NCI-H526 (cell line): ENCODE measurements at places on chromosomes 12 and 14.
A peak's percentile ranks its signal among the peaks of the same experiment; 100 is the strongest.

- peak; percentile 28 for DNase-seq
These were observed 931.4 kb downstream of the DIO2 start for GRCh38 chr14:79279645-79280597.

GRCh38 chr12:22539055-22539454, 5.3 kb downstream of the C2CD5 start:
- DNase-seq, result no peak

DNA sequence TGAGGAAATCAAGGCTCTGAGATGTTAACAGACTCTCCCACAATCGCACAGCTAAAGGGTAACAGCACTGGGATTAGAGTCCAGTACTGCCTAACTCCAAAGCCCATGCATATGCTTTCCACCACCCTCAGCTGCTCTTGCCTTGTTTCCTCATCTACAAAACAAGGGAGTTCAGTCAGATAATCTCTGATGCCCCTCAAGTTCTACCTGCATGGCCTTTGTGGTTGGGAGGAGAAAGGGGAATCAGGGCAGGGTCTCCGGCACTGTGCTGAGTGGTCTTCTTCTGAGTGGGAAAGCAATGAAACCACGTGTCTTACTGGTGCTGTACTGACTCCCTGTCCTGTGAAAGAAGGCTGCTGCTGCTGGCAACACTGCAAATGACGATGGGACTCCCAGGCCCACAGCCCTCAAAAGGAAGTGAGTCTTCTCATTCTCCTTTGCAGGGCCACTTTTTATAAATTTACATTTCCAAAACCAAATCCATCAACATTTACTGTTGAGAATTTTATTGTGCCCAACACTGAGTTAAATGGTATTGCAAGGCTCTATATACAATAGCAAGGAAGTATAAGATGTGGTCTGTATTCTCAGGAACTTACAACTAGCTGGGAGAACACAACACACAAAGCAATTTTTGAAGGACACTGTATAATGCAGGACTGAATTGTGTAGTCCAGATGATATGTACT, 19.7 kb upstream of the DUSP16 start:
- DNase-seq, result no peak

DNA sequence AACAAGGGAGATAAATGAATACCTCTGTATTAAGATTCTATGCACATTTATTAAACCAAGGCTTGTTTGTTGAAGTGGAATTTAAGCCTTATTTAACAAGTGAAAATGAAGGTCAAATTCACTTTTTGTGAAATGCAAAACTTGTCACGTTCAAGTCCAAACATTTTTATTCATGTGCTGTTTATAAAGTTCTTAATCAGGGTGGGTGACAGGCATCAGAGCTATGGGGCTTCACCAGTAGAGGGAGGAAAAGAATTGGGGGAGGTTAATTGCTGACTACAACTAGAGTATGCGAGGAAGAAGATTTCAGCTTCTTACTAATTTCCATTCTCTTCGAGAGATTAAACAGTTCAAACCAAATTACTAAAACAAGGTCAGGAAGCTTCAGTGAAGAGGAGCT, 9.7 kb downstream of the MOK start:
- no peak for DNase-seq

DNA sequence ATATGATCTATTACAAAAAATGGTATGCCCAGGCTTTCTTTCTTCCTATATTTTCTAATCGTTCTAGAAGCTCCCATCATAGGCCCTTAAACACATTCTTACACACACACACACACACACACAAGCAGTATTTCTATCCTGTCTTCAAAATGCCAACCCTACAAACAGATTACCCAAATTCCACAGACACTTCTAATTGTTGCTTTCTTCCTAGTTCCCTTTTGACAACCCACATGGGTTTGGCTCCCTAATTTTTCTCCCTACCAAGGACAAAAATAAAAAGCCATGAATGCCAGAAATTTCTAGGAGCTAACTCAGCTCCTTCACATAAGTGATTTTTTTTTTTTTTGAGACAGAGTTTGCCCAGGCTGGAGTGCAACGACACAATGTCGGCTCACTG, 60.3 kb upstream of the NTF3 start:
- no peak for DNase-seq

GRCh38 chr12:89357297-89357730, 5.0 kb upstream of the DUSP6 start:
- peak; percentile 11 for DNase-seq
